ENCODE measurements at places on chromosomes 13 and 19.

- DNase-seq, result no peak
Measured at GRCh38 chr19:12126707-12127106, 13.4 kb downstream of the ZNF20 start.

- no peak for DNase-seq
Measured at GRCh38 chr19:46081928-46082727, 41.3 kb upstream of the IGFL4 start.

DNA sequence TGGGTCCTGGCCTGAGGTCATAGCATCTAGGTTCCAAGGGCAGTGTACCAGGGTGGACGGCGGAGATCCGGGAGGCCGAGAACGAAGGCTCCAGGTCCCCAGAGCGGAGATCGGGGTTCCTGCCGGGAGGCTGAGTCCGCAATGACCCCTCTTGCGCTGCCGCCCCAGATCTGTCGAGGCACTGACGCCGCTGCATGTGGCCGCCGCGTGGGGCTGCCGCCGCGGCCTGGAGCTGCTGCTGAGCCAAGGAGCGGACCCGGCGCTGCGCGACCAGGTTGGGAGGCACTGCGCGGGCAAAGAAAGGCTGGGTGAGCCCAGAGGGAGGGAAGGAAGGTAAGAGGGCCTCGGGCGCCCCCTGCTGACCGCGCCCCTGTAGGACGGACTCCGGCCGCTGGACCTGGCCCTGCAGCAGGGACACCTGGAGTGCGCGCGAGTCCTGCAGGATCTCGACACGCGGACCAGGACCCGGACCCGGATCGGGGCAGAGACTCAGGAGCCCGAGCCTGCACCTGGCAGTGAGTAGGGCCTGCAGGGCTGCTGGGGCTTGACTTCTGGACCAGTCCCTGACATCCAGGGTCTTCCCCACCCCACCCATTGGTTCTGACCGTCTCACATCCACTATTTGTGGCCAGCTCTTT lies 906 bp downstream of the ANKLE1 start:
- DNase-seq, result peak; percentile 74

DNA sequence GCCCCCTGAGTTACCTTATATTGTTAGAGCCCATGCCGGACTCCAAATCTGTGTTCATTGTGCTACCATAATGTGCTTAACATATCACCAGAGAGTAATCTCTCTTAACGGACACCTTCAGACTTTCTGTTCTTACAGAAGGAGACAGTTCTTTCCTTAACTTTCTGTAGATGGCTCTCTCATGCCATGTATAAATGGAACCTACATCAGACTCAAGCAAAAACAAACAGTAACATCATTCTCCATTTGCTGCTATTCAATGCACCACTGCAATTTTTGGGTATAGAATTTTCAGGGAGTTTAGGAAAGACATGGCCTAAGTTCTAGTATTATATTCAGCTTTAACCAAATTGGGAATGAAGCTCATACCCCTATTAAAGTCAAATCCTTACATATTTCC lies 12.6 kb upstream of the UGGT2 start:
- no peak for DNase-seq

- no peak for DNase-seq
Measured at GRCh38 chr13:20373861-20374260, 141.7 kb upstream of the GJB6 start.

DNA sequence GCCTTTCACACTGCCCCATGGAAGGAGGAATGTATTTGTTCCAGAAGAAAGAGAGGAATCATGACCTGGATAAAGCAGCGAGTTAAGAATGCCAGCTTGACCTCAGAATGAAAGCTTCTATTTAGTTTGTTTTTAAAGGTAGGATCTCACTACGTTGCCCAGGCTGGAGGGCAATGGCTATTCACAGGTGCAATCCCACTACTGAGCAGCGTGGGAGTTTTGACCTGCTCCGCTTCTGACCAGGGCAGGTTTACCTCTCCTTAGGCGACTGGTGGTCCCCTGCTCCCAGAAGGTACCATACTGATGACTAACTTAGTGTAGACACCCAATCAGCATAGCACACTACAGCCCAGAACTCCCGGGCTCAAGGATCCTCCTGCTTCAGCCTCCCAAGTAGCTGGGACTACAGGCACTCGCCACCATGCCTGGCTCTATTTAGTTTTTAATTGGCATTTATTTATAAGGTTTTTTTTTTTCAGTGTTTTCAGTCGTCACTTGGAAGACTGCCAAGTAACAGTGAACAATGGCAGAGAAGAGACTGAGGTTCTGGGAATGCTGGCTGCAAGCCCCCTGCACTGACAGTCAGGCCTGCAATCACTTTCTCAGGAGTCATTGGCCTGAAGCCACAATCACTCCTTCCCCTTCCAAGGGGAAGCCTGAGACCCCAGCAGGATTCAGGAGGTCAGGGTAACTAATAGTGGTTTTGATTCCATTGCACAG lies 73.1 kb downstream of the EPS15L1 start:
- DNase-seq, result no peak

DNA sequence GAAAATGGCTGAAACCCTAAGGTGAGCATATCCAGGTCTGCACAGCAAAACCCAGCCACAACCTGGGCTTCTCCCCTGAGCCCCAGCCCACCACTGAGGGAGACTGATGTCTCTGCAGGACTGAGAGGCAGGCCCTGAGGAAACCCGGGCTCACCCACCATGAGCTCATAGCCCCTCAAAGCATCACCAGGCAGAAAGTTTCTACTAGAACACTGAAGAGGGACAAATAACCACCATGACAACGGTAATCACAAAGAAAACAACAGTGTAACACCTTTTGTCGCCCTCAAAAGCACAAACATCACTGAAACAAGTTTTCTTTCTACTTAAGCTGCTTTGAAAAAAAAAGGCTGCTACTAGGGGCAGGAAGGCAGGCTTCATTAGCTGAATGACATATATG lies 29.8 kb downstream of the TSHZ3 start:
- DNase-seq, result no peak

DNA sequence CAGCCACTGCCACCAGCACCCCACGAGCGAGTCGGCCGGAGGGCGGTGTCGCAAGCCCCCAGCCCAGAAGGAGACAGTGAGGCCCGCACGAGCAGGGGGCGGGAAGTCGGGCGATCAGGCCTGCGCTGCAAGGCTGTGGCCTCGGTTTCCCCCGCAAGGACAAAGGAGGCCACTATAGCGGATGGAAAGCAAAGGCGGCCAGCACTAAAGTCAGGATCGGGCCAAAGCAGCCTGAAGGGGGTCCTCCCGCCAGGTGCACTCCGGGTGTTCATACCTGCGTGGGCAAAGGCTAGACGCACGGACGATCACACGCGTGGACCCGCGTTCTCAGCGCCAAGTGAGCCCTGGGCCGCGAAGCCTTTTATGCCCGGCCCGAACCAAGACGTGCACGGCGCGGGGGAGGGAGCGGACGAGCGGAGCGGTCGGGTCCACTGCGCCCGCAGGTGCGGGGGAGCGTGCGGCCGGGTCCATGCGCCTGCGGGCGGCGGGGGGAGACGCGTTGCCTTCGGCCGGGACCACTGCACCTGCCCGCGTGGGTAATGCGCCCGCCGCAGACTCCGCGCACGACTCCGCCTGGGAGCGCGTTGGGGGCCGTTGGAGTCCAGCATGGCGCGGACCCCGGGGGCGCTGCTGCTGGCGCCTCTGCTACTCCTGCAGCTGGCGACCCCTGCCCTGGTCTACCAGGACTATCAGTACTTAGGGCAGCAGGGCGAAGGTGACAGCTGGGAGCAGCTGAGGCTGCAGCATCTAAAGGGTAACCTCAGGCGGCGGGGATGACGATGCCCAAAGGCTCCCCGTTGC lies at the start of the genes PRDX2 and THSD8:
Gene PRDX2 (minus strand): TSS at position 335 of the 801 bp plus-strand sequence. CDS start 539 bp downstream, outside the sequence.
Gene THSD8 (plus strand): TSS at position 604 of the 801 bp plus-strand sequence. CDS start 3 bp downstream, at position 607.
- peak; percentile 72 for DNase-seq

DNA sequence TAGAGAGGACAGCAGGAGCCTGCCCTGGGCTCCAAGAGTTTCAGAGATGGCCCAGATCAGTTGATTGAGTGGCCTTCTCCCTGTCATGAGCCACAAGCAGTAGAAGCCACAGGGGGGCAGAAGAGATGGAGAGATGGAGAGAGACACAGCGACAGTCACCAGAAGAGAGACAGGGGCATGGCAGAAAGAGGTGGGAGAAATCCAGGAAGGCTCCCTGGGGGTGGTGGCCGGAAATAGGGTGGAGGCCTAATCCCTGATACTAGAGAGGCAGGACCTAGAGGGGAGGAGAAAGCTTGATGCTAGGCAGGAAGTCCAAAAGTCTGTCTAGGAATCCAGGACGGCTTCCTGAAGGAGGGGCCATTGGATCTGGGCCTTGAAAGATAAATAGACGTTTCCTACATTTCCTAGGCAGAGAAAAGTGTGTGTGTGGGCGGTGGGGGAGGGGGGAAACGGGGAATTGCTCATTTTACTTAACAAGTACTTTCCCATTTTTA lies 9.6 kb upstream of the TPM4 start:
- no peak for DNase-seq

GRCh38 chr13:96822895-96823294 lies 171.4 kb downstream of the OXGR1 start:
- no peak for DNase-seq

DNA sequence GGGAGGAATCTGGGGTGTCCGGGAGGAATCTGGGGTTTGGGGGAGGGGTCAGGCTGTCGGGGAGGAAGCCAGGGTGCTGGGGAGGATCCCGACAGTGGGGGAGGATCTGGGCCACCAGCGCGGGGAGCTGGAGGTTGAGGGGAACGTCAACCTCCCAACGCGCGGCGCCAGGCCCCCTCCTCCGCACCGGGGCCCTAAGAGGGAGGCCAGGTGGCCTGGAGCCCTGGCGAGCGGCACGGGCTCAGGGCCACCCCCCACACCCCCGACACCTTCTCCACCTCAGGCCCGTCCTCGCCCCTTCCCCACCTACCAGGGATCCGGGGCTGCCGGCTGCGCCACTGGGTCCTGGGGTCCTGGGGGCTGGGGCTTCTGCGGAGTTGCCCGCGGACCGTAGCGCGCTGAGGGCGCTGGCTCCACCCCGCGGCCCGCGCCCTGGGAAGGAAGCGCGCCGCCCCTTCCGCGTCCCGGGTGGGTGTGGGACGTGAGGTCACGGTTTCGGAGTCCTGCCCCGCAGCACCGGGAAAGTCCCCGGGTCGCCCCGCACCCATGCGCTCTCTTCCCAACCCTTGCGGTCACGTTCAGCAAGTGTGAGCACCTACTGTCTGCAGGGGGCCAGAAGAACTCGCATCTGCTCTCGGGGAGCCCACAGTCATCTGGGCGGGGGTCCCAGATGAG lies at the start of gene TICAM1:
Gene TICAM1 (minus strand): TSS at position 409 of the 675 bp plus-strand sequence. CDS start 13,335 bp downstream, outside the sequence.
- DNase-seq, result no peak

GRCh38 chr19:51439021-51439465 lies 19.2 kb downstream of the SIGLEC8 start:
- no peak for DNase-seq

- DNase-seq, result no peak
Measured at GRCh38 chr13:108360139-108360538, 90.6 kb downstream of the TNFSF13B start.

GRCh38 chr13:50387051-50387581 lies 371.9 kb downstream of the KCNRG start:
- no peak for DNase-seq

DNA sequence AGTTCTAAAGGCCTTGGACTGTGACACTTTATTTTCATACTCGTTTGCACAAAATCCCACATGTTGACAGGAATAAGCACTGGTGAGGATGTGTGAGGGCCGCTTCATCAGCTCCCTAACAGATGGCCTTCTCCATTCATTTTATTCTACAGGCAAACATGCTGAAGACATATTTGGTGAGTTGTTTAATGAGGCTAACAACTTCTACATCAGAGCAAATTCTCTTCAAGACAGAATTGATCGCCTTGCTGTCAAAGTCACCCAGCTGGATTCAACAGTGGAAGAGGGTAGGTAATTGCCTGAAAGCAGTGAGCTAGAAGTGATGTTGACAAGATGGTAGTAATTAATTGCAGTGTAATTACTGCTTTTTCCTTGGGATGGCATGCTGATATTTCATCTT lies 95.7 kb downstream of the GPR12 start:
- no peak for DNase-seq

DNA sequence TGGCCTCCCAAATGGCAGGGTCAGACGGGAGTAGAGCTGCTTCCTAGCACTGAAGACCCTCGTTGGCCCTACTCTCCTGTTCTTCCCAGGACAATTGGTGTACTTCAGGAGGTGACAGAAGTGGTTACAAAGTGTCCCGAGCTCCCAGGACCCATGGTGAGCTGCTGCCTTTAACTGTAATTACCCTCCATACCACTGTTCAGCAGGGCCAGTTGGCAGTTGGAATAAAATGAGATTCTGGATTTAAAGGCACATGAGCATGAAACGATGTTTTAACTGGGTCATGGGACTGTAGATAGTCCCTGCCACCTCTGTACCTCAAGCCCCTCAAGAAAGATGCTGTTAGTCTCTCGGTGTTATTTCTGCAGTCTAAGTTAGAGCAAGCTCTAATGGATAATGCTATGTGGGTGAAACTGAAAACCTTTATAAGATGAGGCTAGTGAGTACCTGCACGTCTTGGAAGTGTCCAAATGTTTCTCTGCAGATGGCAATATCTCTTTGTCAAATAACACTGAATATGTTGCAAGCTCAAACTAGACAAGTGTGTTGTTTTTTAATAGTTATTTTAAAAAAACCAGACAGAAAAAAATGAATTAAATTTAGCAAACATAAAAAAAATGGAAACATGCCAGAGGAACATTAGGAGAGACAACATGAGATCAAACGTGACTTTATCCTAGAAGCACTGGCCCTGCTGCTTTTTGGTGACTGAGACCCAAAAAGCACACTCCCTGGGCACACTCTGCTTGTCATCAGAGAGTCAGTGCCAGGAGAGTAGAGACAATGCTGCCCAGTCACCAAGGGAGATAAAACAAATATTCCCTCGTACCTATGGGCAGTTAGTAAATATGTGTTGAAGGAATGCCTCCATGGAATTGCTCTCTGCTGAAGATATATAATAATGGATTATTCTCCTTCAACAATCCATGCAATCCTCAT lies 266.3 kb downstream of the LMO7 start:
- no peak for DNase-seq

DNA sequence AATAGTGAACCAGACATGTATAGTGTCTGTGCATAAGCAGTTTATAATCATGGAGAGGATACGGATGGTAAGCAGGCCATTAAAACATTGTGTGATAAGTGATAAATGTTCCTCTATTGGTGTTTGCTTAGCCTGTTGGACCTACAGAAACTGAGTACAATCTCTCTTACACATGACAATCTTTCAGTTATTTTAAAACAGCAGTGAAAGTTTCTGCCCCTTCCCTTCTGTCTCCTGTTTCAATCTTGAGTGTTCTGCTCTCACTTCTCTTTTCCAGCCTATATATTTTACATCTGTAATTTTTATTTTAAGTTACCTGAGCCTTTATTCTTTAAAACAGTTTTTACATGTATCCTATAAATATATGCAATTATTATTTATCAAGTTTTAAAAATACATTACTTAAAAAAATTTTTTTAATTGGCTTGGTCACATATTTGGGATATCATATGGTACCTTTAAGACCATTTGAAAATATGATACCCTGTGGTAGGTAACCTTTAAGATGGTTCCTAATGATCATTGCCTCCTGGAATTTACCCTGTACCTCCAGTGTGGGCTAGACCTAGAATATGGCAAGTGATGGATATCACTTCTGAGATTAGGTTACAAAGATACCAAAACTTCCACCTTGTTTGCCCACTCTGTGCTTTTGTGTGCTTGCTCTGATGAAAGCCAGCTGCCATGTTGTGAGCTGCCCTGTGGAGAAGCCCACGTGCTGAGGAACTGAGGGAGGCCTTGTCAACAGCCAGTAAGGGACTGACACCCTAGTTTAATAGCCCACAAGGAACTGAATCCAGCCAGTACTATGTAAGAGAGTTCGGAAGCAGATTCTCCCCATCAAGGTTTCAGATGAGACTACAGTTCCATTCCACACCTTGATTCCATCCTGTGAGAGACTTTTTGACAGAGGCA lies 99.3 kb downstream of the DHRS12 start:
- DNase-seq, result no peak

Data from DMS79 (cell line).